ENCODE measurements at places on chromosomes 6 and 20. TPM values are rescaled to one million over a fixed set of nuclear protein-coding genes. Genes with fewer than 3 reads are reported as not detected.

LY6G6D gene
- 8.4 TPM for polyA plus RNA-seq

EYA2 gene
- 5.4 TPM for polyA plus RNA-seq

OXT gene
- polyA plus RNA-seq = not detected

SEL1L2 gene
- not detected for polyA plus RNA-seq

PNLDC1 gene
- 0.13 TPM for polyA plus RNA-seq

SLCO4A1 gene
- polyA plus RNA-seq = 4.2 TPM

CGA gene
- polyA plus RNA-seq = not detected

DNAH8 gene
- under 0.01 TPM for polyA plus RNA-seq

GSTA2 gene
- not detected for polyA plus RNA-seq

PRIM2 gene
- 6.2 TPM for polyA plus RNA-seq

IFT52 gene
- 15.7 TPM for polyA plus RNA-seq

DSE gene
- 2.5 TPM for polyA plus RNA-seq

CNBD2 gene
- polyA plus RNA-seq = 7.1 TPM

RAB23 gene
- polyA plus RNA-seq = 7.8 TPM

STX11 gene
- 4.2 TPM for polyA plus RNA-seq

ERVFRD-1 gene
- polyA plus RNA-seq = 0.60 TPM

TCP1 gene
- 88.9 TPM for polyA plus RNA-seq

MPIG6B gene
- polyA plus RNA-seq = not detected
